ENCODE measurements at places on chromosomes 2 and 18.

DNA sequence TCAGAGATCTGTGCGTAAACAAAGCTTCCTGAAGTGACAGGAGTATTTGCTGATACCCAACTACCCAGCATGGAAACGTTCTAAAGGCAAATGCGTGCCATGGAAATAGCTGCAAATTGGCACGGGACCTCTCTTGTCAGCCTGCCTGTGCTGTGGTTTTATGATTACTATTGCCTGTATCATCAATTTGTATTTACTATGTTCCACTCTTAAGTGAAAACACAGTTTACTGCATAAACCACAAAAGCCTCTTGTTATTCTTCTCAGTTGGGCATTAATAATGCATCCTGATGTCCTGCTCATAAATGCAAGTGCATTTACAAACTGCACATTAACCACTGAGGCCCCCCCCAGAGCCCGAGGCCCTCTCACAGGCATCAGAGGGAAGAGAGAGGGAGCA lies 196.6 kb upstream of the SLC35G4 start:
- DNase-seq, result no peak

DNA sequence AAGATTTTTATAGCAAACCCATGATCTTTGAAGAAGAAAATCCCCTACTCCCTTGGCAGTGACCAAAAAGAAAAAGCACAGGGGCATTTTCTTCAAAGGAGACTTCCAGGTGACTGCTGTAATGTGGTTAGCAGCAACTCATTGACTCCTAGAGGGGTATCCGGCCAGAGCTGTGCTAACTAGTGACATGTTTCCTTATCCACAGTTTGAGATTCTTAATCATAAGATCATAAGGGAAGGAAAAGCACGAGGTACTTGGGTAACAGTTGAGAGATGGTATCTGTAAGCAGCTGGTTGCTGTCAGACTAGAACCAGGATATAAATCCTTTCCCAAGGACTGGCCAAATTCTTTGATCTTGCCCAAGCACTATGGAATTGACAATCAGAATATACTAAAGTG lies 124.7 kb downstream of the MREG start:
- peak; percentile 65 for DNase-seq

DNA sequence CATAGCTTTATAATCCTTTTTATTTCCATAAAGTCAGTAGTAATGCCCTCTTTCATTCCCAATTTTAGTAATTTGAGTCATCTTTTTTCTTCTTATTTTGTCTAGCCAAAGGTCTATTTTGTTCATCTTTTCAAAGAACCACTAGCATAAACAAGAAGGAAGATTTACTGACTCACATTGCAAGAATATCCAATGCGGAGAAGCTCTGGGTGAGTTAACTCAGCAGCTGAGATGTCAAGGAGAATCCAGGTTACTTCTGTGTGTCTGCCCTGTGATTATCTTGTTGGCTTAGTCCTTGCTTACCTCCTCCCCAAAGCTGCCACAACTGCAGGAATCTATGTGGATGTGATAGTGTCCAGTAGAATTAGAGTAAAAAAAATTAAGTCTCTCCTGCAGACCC lies 311.4 kb upstream of the NCKAP5 start:
- no peak for DNase-seq

GRCh38 chr18:45889419-45890064 lies 64.1 kb downstream of the SIGLEC15 start:
- peak; percentile 52 for DNase-seq

GRCh38 chr2:197798187-197798586 lies 6.2 kb upstream of the PLCL1 start:
- DNase-seq, result no peak

GRCh38 chr2:39023649-39024048 lies 97.2 kb downstream of the SOS1 start:
- no peak for DNase-seq

DNA sequence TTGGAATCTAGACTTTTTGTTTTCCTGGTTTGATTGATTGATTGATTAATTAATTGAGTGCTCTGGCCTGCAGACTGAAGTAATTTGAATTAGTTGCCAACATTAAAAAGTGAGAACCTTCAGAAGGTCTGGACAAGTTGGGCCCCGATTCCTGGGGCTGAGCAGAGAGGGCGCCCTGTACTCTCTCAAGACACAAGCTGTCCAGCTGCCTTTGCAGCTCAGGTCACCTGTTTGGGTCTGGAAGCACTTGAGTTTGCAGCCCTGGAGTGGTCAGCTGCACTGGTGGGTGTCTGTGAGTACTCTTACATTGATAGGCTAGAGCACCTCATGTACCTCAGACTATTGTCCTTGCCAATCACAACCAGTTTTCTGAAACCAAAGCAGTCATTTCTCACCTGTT lies 22.7 kb upstream of the CELF4 start:
- no peak for DNase-seq

GRCh38 chr2:102081606-102082005 lies 60.9 kb upstream of the IL1R1 start:
- peak; percentile 67 for DNase-seq

- no peak for DNase-seq
Measured at GRCh38 chr2:202910698-202911097, 775 bp downstream of the WDR12 start.

- DNase-seq, result no peak
Measured at GRCh38 chr2:108616751-108617161, 82.5 kb downstream of the LIMS1 start.

DNA sequence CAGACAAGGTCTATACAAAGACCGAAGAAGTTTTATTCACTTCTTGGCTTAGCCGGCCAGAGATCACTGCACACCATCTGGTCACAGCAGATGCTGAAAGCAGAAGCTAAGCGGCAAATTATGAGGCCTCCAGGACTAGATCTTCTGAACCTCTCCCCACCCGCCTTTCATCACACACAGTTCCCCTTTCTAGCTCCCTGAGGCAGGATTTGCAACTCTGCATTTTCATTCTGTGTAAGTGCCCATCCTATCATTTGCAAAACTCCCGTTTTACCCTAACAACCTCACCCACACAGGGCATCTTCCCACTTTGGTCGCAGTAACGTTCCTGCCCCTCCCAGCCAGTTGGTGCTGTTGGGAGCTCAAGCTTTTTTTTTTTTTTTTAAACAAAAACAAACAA lies 3.1 kb upstream of the MOB1A start:
- DNase-seq, result peak; percentile 96

GRCh38 chr2:47373747-47374146 lies 29.2 kb upstream of the MSH2 start:
- DNase-seq, result no peak

- no peak for DNase-seq
Measured at GRCh38 chr2:55860832-55861231, 62.8 kb downstream of the EFEMP1 start.

- no peak for DNase-seq
Measured at GRCh38 chr2:98396745-98397355, 47.8 kb upstream of the INPP4A start.

DNA sequence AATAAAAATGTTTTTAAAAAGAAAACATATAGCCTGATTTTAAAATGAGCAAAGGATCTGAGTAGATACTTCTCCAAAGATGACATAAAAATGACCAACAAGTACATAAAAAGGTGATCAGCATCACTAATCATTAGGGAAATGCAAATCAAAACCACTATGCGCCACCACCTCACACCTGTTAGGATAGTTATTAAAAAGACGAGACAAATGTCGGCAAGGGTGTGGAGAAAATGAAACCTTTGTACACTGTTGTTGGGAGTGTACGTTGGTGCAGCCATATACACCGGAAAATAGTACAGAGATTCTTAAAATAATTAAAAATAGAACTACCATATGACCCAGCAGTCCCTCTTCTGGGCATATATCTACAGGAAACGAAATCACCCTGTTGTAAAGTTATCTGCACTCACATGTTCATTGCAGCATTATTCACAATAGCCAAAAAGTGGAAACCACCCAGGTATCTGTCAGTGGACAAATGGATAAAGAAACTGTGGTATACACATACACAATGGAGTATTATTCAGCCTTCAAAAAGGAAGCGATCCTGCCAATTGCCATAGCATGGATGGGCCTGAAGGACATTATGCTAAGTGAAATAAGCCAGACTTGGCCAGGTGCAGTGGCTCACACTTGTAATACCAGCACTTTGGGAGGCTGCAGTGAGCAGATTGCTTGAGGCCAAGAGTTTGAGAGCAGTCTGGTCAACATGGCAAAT lies 91.6 kb downstream of the PRKRA start:
- DNase-seq, result no peak

DNA sequence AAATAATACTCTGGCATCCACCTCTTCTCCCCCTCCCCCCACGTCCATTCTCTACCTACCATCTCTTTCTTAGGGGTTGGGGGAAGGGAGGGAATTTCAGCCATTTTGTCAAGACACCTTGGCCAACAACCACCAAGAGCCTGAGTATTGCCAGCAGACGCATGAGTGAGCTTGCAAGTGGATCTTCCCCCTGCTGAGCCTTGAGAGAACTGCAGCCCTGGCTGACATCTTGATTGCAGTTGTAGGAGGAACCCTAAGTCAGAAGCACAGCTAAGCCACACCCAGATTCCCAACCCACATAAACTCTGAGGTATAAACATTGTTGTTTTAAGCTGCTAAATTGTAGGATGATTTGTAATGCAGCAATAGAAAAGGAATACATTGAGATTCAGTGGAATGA lies 165.6 kb downstream of the TMEFF2 start:
- DNase-seq, result no peak

GRCh38 chr18:28108254-28108653 lies 68.7 kb downstream of the CDH2 start:
- no peak for DNase-seq

DNA sequence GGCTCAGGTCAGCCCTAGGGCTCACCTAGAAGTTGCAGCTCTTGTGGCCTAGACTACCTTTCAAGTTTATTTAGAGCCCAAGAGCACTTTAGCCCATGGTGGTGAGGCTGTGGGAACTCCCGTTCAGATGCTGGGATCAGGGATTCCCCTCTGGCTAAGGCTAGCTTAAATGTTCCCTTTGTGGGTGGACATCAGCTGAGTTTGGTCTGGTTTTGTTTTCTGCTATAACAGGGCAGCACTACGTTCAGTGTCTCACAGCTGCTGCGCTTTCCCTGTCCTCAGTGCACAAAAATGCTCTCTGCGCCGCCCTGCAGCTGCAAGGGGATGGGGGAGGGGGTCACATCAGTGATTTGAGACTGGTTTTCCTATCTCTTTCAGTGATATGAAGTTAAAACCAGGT lies 170.5 kb upstream of the KCNJ3 start:
- DNase-seq, result no peak

DNA sequence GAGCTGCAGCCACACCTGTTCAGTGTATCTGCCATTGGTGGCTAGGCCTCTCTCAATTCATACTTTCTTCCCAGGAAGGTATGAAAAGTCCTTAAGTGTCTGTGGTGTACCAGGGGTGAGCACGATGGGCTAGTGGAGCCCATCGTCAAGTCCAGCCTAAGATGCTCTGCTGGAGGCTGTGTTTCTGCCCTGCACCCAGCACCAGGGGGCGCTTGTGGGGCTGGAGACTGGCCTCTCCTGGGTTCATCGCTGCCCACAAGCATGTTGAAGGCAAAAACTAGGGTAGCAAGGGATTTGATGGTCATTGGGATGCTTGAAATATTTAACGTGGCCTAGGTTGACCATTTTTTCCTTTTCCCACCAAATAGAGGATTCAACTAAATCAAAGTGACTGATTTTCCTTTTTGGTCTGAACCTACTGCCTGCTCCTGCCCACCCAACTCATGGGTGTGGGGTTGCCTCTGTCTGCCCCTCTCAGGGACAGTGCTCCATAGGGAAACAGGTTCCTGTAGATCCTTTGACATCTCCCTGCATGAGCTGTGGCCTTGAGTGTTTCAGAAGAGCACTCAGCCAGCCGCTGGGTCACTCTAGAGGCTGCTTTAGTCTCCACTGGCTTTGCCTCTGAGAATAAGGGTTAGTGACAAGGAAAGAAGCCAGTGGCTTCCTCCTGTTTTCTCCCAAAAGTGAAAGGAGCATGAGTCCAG lies 59.0 kb downstream of the TPGS2 start:
- no peak for DNase-seq

DNA sequence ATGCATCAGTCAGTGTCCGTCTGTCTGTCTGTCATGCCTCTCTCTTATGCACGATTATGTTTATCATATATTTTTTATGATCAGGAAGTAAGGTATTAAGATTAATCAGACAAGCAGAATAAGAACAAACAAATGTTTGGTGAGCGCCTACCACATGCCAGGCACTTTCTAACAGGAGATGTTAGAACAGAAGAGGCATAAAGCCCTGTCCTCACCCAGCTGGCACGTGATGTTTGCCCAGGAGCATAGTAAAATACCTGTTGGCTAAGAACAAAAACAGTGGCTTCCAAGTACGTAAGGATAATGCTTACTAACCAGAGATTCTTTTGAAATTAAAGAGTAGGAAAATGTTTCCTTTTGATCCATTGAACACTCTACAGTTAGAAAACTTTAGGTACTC lies 380.2 kb upstream of the RAB12 start:
- no peak for DNase-seq

DNA sequence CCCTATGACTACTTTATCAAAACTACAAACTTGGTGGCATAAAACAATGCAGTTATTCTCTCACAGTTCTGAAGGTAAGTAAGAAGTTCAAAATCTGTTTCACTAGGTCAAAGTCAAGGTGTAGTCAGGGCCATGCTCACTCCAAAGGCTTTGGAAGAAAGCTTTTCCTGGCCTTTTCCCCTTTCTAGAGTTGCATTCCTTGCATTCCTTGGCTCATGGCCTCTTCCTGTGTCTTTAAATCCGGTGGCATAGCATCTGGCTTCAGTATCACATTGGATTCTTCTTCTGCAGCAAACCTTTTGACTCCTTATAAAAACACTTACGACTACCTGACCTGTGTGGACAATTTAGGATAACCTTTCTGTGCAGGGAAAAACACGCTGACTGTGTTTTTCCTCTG lies 543.5 kb upstream of the HNMT start:
- no peak for DNase-seq

DNA sequence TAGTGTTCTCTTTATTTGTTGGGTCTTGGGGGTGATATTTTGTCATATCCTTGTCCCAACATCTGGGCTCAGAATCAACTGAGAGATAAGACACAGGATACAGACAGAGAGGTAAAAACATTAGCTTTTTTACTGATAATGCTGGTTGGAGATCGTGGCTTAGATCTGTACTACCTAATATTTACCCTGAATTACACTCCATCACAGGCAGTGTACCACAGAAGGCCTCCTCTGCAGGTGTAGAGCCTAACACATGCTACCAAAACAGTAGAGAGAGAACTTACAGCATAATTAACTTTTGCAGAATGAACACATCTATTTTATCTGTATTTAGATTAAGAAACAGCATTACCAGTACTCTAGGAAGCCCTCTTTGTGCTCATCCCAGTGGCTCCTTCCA lies 6.8 kb downstream of the AGPS start:
- DNase-seq, result no peak

- DNase-seq, result peak; percentile 95
Measured at GRCh38 chr2:69770193-69770702, 28.3 kb downstream of the ANXA4 start.

DNA sequence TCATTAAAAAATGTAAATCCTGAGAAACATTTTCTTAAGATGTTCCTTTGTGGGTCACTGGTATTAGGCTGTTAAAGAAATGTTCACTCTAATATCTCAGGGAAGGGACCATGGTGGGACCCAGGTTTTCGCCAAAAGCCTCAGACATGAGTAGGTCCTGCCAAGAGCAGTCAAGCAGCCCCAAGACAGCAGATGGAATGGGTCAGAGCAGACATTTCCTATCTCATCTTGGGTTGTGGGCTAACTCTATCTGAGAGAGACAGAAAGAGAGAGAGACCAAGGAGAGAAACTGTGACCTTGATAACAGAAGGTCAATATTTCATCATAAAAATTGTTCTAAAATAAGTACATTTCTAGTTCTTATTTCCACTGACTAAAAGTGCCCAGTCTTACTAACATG lies 661.7 kb downstream of the TSN start:
- no peak for DNase-seq

- peak; percentile 92 for DNase-seq
Measured at GRCh38 chr2:210169516-210170195, 1.6 kb downstream of the KANSL1L start.

Measured in suppressor macrophage treated with lipopolysaccharide for 1 hour (primary cell).